Activated CD4-positive, alpha-beta T cell treated with anti-CD3 and anti-CD28 coated beads, Interleukin-2, Interleukin-4, amounts not matched to agents 100 ng/mL and 50 ng/mL, durations not matched to agents 16 hours and 8 hours (primary cell): ENCODE measurements at places on chromosomes 5 and 9.

- DNase-seq, result no peak
These were observed 2.6 kb upstream of the FOXB2 start for GRCh38 chr9:77016526-77017504.

DNA sequence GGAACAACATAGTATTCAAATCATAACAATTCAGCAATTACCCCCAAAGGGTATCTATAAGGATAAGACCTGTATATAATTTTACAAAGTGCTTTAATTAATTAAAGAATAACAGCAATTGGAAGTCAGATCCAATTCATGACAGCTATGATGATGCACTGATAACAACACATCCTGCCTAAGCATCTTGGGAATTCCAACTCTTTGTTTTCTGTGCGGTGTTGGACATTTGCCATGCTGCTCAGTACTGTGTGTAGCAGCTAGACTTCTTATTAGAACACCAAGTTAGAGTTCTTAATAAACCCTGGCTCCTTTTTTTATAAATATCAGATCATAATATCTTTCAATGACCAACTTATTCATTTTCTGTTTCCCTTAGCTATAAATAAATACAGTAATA is 209.0 kb downstream of the SEC61B start:
- DNase-seq, result no peak

- no peak for DNase-seq
These were observed 40.0 kb downstream of the MTREX start for GRCh38 chr5:55347786-55348185.

- no peak for DNase-seq
These were observed 87.9 kb upstream of the IFNK start for GRCh38 chr9:27436234-27436633.

DNA sequence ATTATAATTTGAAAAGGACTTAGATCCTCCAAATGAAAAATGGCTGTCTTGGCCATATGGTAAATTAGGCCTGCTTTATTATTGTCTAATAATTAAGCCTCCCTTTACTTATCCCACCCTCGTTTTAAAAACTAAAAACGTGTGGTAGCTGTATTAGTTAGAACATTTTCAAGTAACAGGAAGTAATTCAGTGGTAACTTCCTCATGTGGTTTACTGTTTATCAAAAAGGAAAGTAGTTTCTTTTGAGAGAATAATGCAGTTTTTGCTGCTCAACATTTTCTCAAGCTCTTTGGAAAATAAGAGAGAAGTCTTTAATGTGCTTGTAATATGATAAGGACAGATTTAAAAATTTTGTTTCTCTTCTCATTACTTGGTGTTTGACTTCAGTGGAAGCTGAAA is 26.0 kb downstream of the ZCCHC7 start:
- peak; percentile 33 for DNase-seq

DNA sequence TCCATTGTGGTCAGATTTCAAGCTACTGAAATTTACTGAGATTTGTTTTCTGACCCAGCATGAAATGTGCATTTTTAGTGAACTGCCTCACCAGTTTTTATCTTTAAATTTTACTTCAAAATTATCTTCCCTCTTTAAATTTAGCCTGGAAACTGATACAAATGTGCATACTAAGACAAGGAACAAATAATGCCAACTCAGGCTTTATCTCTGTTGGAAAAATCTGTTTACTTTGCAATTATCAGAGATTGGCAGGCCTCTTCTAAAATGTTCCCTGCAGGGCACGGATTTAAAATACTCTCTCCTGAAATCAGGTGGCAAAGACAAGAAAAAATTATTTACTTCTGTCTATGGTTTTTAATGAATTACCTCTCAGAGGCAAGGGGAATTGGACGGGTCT is 151.0 kb upstream of the PTCH1 start:
- no peak for DNase-seq

- DNase-seq, result no peak
These were observed 51.1 kb downstream of the TTC1 start for GRCh38 chr5:160060001-160060400.

- DNase-seq, result no peak
These were observed 477.6 kb downstream of the TLE1 start for GRCh38 chr9:81211741-81212140.

DNA sequence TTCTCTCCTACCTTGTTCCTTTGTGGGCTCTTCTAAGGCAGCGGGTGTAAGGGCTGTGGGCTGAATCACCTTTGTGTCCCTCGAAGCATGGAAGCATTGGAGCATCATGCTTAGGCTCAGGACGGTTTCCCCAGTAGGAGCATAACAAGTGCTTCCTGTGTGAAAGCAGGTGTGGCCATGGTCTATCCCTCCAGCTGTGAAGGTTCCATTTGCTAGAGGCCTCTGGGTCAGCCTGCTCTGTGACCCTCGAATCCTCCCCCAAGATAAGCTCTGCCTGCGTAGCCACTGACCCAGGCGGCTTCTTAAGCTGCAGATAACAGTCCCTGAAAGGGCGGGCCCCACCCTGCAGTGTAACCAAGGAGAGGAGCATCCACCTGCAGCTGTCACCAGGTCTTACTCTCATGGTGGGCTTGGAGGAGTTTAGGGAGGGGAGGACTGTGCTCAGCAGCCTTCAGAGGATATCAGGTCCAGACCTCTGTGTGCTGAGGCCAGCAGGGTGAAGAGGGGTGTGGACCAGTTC is 8.4 kb upstream of the NDST1 start:
- DNase-seq, result no peak

GRCh38 chr9:25716220-25716872 is 38.1 kb upstream of the TUSC1 start:
- no peak for DNase-seq

GRCh38 chr5:110815916-110816605 is 77.3 kb downstream of the SLC25A46 start:
- DNase-seq, result no peak

- no peak for DNase-seq
These were observed 245.4 kb downstream of the DENND1A start for GRCh38 chr9:123684393-123685149.

DNA sequence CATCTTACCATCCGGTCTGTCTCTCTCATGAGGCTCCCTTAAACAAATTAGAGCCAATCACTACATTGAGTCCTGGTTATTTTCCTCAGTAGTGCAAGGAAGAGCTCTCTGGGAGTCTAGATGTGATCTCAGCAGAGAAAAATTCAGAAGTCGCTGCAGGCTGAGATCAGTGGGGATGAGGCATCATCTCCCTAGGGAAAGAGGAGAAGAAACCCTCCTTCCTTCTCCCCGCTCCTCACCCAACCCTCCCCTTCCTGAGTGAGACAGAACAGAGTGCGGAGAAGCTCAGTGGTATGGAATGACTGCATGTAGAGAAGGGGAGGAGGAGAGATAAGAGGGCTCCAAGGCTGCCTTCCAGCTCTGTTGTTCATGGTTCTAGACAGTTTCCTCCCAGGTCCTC is 80.5 kb downstream of the PAPPA start:
- no peak for DNase-seq

- DNase-seq, result no peak
These were observed 563.0 kb upstream of the KLF4 start for GRCh38 chr9:108052431-108053080.

GRCh38 chr9:109320331-109320741 is 523 bp downstream of the EPB41L4B start:
- no peak for DNase-seq

DNA sequence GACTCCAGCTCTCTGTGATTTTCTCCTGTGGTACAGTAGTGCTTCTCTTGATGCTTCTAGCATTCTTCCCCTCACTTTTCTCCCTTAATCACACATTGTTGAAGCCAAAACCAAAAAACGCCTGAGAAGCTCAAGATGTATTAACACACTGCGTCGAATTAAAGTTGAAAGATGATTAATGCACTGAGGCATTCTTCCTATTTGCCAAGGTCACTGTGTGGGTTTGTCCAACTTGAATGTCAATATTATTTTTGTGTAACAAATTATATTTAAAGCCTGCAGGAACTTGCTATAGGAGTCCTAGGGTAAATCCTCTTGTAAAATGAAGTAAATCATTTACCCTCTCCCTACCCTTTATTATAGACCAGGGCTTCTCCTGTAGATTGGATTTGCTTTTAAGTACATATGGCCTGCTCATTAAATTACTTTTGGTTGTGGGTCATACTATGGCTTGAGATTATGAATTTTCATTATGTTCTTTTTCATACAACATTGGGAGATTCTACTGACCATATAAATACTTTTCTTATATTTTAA is 68.1 kb downstream of the GDA start:
- DNase-seq, result no peak

DNA sequence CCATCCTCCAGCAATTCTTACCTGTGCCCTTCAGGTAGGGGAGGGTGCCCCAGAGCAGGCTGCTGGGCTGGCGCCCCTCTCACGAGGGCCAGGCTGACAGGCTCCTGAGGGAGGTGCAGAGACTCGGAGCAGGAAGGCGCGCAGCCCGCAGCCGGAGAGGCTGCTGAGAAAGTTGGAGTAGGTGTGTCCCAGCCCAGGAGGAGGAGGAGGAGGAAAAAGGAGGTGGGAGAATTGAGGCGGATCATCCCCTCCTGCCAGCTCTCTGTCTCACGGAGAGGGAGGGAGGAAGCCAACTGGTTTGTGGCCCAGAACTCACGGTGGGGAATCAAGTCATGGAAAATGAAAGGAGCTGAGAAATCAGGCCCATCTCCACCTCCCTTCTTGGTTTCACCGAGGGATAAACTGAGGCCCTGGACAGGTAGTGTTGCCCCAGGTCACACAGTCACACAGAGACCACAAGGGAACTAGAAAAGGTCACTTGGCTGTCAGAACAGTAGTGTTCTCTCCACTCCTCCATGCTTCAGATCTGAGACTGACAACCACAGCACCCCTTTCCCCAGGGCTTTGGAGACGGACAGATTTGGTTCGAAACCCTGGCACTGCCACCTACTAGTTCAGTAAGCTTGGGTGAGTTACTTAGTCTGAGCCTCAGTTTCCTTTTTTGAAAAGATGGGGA is at the start of gene FAT2:
Gene FAT2, minus strand, starts transcription at position 188 of the 676 bp plus-strand sequence. CDS start 22,400 bp downstream, outside the sequence.
- no peak for DNase-seq

GRCh38 chr9:3698076-3698475 is 172.3 kb upstream of the RFX3 start:
- DNase-seq, result no peak

DNA sequence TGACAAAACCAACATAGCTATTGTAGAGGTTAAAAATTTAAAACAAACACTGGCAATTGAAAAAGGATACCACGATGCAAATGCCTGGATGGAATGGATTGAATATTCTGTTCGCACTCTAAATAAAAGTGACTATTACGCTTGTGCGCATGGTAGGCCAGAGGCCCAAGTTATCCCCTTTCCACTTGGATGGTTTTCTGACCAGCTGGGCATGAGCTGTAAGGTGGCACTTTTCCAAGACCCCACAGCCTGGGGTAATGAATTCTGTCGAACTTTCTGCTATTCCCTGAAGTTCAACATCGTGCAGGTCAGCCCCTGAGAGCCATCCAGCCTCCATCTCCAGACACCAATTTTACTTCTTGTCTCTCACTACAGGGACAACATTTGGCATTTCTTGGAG is 5.4 kb upstream of the RNF180 start:
- DNase-seq, result no peak

GRCh38 chr5:2805080-2805479 is 53.6 kb upstream of the IRX2 start:
- DNase-seq, result no peak

DNA sequence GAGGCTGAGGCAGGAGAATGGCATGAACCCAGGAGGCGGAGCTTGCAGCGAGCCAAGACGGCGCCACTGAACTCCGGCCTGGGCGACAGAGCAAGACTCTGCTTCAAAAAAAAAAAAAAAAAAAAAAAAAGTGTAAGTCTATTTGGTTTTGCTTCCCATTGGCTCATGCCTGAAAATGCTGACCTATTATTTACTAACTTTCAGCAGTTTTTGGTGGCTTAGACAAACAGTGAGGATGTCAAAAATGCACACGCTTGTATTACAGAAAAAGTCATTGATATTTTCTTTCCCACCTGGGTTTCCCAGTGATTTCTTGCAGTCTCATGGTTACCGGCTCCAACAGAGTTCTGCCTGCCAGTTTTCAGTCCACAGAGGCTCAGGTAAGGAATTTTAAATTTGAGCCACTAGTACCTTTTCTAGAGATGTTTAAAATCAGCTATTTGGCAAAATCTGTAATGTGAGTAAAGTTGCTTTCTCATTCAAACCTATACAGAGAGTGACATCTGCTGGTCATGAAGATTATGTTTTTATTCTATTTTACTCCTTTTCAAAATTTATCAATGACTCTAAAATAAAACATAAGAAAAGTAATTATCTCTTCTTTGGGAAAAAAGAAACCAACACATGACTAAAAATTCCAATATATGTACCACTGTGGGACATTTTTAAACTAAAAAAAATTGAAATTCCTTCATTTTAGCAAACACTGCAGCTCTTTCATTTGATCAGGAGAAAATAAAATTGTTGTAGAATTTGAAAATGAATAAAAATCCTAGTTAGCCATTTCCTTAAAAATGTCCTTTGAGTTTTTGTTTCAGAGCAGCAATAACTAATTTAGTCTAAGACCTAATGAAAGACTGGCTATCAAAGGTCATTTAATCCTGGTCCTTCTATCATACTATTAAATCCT is 8.8 kb downstream of the FAM200C start:
- peak; percentile 27 for DNase-seq

DNA sequence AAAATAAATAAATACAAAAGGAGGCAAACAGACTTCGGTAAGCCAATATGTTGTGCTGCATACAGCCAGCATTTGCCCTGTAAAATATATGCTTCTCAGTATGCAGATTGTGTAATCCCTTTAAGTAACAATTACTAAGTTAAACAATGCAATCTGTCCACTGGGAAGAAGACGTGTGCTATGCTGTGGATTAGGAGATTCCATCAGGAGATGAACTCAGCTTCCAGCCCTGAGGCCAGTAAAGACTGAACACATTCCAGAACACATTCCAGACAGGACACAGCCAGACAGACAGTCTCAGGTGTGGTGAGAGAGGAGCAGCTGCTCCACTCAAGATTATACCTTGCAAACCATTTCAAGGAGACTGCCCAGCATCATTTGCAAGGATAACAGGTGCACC is 97.8 kb downstream of the MPDZ start:
- DNase-seq, result no peak

GRCh38 chr9:93126825-93127368 is 7.2 kb downstream of the NINJ1 start:
- DNase-seq, result no peak

DNA sequence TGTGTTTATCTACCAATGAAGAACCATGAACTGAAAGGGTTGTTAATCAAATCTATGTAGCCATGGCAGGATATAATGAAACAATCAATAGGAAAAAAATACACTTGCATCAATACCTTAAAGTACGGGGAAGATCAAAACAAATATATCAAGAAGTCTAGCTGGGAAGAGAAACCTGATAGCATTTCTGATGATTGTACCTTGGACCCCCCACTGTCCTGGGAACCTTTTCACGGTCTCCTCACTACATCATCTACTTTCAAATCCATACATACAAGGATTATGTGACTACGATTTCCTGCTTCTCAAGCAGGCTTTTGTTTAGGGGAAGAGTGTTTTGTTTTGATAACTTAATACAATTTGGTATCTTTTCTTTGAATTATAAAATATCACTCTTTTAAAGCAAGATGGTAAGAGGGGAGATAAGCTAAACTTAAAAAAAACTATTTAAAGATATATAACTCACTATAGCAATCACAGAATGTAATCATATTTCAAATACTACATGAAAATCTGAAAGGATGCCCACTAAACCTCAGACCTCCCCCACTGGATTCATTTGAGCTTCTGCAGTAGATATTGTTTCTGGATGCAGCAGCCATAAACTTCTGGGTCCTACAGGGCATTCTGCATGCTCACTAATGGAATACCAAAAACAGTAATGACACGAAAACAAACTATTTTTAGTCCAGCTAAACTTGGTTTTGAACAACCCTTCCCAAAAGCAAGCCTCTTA is 8.0 kb downstream of the EBF1 start:
- no peak for DNase-seq

- DNase-seq, result no peak
These were observed 16.2 kb downstream of the ROPN1L start for GRCh38 chr5:10457682-10458574.

GRCh38 chr9:21837501-21837900 is 35.1 kb downstream of the MTAP start:
- no peak for DNase-seq
